Upper lobe of left lung (tissue), 6 donors: ENCODE measurements at places on chromosomes 5 and 9.

DNA sequence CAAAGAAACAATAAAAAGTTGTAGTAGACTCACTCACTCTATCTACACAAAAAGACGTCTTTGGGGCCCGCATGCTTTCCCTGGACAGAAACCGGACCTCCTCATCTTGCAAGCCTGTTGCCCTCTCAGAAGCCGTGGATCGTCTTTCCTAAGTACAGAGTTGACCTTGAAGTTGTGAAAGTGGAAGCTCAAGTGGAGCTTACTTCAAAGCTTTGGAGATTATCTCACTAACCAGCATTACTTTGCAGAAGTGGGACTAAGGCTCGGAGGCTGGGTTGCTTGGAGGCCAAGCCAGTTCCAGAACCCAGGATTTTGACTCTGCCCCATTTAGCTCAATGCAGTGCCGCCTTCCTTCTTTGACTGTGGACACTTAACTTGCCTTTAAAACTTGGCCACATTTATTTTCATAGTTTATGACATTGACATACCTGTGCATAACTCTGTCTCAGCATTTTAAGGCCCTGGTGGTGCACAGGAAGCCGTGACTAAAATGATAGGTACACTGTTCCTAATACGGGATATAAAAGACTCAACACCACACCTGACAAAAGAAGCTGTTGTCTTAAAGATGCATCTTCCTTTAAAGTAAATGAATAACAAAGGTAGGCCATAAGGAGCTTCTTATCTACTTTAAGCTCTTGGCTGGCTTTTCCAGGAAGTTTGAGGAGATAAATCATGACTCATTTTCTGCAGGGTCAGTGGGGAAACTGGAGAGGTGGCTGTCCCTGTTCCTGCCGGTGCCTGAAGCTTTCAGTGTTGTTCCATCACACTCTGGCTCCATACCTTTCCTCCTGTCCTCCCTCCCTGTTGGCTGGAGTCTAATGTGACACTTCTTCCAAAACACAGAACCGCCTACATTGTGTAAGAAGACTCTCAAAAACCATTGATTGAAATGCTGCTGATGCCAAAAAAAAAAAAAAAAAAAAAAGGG is 10.7 kb downstream of the SLC25A25 start:
- peak; percentile 64 for DNase-seq

GRCh38 chr5:136203303-136203922 is 10.5 kb upstream of the SMIM32 start:
- no peak for DNase-seq

GRCh38 chr5:143536364-143536763 is 132.9 kb upstream of the NR3C1 start:
- DNase-seq = no peak

DNA sequence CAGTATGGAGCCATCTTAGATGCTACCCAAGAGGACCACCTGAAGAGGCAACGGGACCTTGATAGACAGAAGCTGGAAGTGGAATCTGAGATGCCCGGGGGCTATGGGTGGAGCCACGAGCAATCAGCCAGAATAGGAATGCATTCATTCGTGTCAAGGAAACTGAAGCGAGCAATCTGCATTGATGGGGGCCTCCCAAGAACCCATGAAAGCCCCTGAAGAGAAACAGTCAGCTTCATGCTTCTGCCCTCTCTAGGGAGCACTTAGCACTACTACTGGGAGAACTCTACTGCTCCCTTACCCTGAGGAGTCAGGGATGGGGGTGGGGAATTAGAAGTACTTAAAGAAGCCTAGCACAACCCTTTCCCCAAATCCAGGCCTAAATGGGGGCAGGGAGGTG is 51.9 kb upstream of the TCERG1 start:
- no peak for DNase-seq
